ENCODE measurements at places on chromosomes 16 and 17.

DNA sequence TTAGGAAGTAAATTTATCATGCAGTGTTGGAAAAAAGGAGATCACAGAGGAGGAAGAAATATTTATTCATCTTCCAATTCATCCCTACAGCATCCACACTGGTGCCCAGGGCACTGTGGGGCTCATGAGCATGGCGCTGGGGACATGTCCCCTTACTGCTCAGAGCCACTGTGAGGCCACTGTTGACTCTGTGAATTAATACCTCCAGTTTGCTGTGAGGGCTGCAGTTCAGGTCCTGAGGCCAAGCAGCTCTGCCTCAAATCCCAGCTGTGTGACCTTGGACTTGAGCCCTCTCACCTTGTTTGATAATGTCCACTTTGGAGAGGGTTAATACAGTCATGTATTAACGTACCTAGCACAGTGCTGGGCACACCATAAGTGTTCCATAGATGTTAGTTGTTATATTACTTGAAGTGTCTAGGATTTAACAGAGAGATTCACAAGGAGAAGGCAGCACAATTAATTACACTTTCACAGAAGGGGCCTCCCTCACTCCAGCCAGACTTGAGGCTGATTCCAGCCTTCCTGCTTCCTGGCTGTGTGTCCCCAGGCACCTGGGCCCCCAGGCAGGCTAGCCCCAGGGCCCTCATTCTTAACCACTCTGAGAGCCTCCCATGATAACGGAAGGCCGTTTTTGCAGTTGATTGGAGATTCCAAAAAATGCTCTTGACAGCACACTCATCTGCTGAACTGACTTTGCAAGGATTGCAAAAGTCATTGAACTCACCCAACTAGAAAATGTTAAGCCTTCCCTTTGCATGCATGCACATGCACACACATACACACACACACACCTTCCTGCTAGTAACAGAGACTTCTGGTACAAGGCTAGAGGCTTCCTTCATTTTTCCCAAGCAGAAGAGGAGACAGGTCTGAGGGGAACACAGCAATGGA lies 29.4 kb downstream of the KATNIP start:
- no peak for DNase-seq

DNA sequence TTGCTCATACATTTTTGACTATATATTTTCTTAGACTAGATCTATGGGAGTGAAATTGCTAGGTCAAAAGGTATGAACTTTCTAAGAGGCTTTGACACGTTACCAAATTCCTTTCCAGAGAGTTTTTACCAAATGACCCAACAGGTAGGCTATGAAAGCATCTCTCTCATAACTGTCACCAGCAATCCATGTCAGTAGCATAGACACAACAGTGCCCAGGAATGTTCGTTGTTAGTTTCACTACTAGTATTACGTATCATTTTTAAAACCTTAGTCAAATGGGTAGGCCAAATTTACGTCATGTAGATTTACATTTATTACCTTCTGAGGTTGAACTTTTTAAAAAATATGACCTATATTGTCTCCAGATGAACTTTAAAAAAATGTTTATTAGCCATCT lies 66.8 kb downstream of the MARCHF10 start:
- DNase-seq: no peak

- no peak for DNase-seq
Observed at GRCh38 chr17:2017274-2017941, 7.7 kb downstream of the RTN4RL1 start.

GRCh38 chr17:40092581-40092980 lies 7.8 kb downstream of the NR1D1 start:
- peak; percentile 43 for DNase-seq

- DNase-seq: no peak
Observed at GRCh38 chr16:65739518-65739917, 617.7 kb upstream of the CDH11 start.

DNA sequence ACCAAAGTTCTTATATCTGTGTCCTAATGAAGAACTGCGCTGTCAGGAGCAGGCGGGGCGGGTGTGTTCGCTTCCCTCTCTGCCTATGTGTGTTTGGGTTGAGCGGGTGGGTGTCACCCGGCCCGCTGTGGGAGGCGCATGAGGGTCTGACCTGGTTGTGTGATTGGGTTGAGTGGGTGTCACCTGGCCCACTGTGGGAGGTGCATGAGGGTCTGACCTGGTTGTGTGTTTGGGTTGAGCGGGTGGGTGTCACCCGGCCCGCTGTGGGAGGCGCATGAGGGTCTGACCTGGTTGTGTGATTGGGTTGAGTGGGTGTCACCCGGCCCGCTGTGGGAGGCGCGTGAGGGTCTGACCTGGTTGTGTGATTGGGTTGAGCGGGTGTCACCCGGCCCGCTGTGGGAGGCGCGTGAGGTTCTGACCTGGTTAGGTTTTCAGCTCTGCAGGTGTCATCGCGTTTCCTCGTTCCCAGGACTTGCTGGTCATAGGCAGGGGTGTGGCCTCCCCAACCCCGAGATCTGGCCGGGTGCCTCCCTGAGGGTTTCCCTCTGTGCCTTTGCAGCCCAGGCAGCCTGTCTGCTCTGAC lies 69.6 kb upstream of the ZNF750 start:
- DNase-seq: no peak

DNA sequence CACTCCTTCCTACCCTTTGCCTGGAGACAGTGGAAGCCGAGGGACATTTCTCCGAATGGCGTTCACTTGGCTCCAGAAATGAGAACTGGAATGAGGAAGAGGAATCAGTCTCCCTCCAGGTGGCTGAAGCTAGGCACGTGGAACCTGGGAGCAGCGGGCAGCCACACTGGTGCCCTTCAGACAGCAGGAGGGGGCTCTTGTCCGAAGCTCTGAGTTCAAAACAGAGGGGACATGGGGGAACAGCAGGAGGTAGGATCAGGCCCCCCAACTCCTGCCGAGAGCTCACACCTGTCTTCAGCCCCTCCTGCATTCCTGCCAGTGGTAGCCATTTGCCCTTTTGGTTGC lies 41.5 kb downstream of the TMEM235 start:
- no peak for DNase-seq

DNA sequence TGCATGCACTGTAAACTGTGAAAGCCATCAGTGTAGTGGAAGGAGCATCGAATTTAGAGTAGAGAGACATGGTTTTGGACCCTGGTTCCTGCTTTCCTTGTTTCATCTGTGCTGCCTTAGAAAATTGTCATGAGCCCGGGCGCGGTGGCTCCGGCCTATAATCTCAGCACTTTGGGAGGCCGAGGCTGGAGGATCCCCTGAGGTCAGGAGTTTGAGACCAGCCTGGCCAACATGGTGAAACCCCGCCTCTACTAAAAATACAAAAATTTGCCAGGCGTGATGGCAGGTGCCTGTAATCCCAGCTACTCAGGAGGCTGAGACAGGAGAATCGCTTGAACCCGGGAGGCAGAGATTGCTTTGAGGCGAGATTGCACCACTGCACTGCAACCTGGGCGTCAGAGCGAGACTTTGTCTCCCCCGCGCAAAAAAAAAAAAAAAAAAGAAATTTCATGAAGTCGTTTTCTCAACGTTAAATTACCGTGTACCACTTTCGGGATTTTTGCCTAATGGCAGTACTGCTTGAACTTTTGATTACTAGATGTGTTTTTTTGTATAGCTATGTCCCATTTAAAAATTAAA lies 912 bp downstream of the COQ7 start:
- no peak for DNase-seq

DNA sequence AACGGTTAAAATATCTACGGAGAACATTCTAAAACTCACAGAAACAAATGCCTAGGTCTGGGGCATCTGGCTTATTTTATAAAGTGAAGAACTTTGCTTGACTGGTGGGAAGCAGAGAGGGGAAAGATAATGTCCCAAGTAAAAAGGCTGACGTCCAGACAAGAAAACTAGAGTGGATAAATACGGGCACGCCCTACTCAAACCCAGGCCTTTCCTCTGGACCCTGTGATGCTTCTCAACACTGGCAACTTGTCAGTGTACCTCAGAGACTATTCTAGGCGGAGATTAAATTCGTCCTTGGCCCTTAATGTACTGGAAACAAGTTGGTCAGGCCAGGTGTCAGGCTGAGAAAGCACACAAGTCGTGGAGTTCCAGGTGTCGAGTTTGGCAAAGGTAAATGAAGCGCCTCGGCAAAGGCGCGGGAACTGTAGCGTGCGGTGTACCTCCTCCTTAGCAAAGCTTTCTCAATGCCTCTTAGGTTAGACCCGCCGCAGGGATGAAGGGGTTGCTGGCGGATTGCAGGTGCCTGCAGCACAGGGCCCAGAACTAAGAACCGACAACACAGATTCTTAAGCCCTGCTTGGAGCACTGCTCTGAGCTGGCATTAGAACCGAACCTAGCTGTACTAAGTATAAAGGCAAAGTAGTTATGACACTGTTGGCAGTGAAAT lies 668 bp upstream of the UNK start:
- DNase-seq: no peak

DNA sequence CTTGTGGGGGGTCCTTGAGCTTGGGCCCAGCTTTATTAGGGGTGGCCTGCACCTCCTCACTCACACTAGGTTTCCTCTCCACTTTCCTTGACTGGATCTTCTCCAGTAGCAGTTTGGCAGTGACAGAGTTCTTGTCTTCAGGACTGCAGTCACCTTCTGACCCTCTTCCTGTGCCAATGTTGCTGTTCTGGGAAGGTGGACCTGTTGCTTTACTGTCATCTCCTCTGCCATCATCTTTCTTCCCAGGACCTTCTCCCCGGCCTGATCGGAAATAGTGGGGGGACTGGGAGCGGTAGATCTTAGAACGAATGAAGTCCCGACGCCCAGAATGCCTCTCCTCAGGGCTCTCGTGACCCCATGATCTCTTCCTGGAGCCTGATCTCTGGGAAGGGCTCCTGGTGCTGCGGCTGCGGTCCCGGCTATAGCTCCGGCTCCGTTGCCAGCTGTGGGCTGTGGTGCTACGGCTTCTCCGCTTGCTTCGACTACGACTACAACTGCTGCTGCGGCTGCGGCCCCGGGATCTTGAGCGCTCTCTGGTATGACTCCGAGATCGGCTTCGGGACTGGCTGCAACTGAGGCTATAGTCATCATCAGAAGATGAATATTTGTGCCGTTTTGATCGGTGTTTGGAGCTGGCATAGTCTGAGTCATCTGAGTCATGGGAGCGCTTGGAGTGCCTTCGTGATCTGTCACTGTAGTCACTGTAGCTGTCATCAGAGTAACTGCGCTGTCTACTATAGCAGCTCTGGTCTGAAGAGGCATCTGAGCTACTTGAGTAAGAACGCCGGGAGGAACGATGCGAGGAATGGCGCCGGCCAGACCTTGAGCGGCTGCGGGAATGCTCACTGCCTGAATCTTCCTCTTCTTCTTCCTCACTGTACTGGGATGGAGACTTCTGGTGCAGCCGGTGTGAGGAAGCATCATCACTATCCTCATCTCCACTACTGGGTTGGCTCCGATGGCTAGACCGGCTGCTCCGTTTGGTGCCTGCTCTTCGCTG lies 9.5 kb upstream of the ITGA2B start:
- DNase-seq: no peak

DNA sequence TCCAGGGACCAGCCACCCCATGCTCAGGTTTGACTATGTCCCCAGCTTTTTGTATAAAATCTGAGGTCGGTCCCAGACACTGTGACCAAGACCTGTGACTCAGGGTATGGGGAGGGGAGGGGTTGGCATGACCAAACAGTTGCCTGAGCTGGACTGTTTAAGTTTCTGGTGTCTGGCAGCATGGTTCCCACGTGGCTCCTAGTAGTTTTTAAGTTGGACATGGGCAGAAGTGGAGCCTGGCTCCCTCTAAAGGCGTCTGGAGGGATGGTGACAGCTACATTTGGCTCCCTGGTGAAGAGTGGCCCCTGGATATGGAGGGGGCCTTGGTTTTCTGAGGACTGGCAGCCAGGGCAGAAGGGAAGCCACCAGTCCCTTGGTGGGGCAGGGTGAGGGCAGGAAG lies 7.9 kb downstream of the SMCR8 start:
- no peak for DNase-seq
